Stimulated activated CD8-positive, alpha-beta memory T cell treated with anti-CD3 and anti-CD28 coated beads, Interleukin-4, amount 100 ng/mL, for 4 hours (primary cell): ENCODE measurements at places on chromosomes 7 and 10.

DNA sequence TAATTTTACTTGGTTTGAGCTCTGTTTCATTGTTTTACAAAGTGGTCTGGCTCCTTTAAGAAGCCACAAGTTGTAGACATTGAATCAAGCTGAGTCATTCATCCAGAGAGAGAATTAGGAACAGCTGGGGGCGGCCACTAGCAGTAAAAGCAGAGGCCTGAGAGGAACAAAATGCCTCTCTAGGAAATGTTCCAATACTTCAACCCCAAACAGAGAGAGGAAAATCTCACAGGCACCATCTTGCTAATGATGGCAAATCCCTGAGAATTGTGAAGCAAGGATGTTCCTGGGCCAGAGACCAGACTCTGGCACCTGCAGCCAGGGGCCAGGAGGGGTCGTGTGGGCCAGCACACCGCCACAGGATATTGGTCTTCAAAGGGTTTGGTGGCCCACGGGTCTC is 26.5 kb upstream of the TRIL start:
- DNase-seq = no peak

DNA sequence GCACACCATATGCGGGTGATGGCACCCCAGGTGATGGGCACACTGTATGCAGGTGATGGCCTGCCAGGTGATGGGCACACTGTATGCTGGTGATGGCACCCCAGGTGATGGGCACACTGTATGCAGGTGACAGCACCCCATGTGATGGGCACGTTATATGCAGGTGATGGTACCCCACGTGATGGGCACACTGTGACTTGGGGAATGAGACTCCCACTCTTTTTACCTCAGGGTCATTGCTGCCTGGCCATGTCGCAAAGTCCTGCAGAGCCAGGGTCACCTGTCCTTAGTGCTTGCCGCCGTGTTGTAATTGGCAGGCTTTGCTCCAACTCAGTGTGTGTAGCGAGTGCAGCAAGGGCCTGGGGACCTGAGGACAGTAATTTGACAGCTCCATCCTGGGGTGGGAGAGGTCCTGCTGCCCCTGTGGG is 7.6 kb upstream of the CCDC201 start:
- DNase-seq = no peak

DNA sequence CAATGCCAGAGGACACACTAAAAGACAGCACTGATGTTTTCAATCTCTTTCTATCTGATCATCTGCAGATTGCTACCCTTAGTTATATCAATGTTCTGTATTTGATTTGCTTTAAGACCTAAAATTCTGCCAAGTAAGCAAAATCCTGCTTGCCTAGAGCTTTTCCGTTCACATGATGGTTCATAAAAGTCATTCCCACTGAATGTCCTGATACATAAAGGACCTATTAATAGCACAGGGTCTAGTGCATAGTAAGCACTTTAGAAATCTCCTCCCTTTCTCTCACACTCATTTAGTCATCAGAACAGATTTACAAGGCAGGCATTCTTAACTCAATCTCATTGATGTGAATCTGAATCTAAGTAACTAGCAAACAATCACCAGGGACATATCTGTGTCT is 68.8 kb downstream of the PCGF5 start:
- no peak for DNase-seq

- DNase-seq = no peak
These were observed 16.6 kb downstream of the IDI2 start for GRCh38 chr10:1009071-1009494.

- DNase-seq = no peak
These were observed 7.4 kb upstream of the TSPAN12 start for GRCh38 chr7:120865191-120865981.

GRCh38 chr7:127857464-127857841 is 173.8 kb downstream of the LRRC4 start:
- DNase-seq = no peak

DNA sequence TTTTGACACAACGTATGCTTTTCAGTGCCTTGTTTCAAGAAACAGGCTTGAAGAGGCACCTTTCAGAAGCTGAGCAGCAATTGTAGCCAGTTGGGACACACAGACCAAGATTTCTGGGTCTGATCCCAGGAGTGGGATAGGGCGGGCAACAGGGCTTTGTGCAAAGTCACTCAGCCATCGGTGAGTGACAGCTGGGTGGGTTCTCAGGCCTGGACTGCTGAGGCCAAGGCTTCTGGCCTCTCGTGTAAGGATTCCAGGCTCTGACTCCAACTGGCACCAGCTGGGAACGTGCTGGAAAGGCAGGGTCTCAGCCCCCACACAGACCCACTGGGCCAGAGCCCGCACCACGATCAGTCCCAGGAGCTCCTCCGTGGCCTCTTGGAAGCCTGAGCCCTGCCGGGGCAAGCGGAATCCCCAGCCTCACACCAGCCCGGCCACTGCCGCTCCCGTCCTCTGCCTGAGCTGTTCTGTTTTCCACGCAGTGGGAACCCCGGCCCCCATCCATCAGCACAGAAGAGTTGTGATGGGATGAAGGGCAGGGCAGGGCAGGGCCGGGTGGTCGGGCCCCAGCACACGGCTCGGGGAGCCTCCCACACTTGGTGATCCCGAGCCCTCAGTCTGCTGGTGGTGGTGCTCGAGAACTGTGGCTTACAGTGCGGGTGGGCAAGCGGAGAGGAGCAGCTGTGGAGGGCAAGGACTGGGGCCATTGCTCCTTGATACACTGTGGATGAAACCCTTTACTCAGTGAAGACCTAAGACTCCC is 46.8 kb downstream of the VIPR2 start:
- no peak for DNase-seq

GRCh38 chr7:20906801-20907453 is 120.2 kb upstream of the SP8 start:
- DNase-seq = no peak

- peak; percentile 58 for DNase-seq
These were observed 561 bp upstream of the HNRNPF start for GRCh38 chr10:43409385-43410109.

DNA sequence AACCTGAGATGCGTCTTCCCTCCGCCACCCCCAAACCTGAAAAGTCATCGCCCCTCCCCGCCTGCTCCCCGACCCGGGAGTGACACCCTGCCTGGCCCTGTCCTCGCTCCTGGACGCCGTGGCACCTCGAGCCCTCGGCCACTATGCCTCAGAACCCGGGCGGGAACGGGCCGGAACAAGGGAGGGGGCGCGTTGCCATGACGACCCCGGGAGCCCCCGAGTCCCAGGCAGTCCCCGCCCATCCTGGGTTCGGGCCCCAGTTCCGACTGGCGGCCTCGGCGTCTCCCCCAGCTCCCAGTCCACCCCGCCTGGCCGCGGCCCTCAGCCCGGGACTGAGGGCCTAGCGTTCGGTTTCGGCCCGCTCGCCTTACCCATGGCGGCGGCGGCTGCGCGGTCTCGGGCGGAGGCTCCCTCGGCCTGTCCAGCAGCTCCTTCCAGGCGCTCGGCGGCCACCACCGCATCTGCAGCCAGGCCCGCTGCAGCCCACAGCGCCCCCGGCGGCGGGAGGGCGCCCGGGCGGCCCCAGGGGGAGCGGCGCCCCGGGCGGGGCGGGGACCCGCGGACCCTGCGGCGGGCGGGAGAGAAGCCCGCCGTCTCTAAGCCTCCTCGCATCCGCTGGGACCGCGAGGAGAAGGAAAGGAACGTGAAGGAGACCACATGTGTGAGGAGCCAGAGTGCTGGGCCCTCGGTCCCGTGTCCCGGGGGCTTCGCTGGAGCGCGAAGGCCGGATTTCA is at the start of gene RUFY2:
Gene RUFY2, minus strand, starts transcription at position 463 of the 734 bp plus-strand sequence. Its CDS starts 88 bp downstream, at position 375.
- DNase-seq = peak; percentile 50

DNA sequence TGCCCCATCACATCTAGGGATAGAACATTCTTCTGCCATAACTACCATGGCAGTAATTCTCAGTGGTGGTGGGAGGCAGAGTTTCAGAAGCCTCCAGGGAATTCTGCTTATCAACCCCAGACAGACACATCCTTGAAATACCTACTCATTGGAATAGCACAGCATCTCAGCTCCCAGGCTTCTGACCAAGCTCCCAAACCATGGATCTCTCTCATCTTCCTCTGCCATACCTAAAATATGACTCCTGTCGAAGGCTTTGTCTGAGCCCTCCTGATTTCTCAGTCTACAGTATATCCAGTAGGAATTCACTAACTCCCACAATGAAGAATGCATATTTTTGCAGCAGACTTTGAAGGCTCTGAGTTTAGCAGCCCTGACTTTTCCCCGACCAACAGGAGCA is 687.5 kb downstream of the GRID1 start:
- DNase-seq = no peak

- no peak for DNase-seq
These were observed 94.5 kb downstream of the HIPK2 start for GRCh38 chr7:139683137-139683921.

DNA sequence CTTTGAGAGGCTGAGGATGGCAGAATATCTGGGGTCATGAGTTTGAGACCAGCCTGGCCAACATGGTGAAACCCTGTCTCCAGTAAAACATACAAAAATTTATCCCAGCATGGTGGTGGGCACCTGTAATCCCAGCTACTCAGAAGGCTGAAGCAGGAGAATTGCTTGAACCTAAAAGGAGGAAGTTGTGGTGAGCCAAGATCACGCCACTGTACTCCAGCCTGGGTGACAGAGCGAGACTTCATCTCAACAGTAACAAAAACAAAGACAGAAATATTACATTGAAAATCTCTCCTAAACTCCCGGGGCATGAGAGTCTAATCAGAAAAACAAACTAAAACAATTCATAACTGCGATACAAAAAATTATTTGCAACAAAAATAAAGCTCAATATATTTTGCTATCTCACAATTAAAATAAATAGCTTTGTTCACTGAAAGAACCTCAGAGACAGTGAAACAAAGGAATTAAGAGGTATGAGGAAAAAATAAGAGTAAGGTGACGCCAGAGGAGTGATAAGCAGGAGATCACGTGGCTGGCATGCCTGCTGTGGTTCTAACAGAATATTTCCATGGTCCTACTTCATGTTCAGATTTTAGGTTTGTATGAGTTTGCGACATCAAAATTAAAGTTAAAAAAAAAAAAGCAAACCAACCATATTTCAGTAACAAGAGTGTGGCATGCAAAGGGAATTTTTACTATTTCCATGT is 527.7 kb upstream of the POM121L12 start:
- no peak for DNase-seq

DNA sequence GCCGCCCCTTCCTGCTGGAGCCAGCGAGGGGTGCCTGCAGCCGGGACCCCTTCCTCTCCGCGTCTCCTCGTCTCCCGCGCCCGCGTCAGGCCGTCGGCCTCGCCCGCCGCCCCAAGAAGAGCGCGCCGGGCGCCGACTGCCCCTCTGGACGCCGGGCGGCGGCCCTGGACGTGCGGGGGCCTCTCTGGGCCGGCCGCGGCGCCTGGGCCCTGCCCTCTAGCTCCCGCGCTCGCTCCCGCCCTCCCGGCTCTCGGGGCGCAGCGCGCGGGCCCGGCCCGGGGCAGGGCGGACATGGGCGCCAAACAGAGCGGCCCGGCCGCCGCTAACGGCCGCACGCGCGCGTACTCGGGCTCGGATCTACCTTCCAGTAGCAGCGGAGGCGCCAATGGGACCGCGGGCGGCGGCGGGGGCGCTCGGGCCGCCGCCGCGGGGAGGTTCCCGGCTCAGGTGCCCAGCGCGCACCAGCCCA is 704 bp downstream of the ZNRF2 start:
- DNase-seq = no peak

DNA sequence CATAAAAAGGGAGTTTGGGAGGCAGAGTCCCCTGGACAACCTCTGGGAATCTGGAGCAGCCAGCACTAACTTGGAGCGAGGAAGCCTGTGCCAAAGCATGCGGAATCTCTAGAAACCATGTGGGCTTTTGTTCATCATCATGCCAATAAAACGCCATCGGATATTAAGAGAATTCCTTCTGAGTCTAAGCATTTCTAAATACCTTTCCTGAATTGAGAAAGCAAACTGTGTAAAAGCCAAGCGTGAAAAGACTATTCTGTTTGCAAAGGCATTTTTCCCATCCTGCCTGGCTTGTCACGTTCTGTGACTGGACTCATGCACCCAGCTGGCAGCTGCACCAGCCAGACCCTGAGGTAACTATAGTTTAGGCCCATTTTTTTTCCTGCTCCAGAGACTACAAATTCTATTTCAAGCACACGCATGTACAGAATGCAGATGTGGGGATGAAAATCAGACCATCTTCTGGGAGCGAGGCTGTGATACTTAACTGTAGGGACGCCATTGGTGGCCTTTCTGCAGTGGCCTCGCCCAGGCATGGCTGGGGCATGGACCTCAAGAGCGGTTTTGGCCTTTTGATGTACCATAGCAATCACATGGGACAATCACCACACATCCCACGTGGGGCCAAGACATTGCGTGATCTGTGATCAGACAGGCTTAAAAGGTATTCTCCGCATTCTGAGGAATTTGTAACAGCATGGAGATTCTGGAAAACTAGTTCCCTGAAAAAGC is 218.9 kb downstream of the KIAA1217 start:
- no peak for DNase-seq

- DNase-seq = no peak
These were observed 85.2 kb downstream of the ADAM12 start for GRCh38 chr10:126302826-126303665.

GRCh38 chr7:7628476-7628875 is 12.1 kb upstream of the UMAD1 start:
- no peak for DNase-seq

DNA sequence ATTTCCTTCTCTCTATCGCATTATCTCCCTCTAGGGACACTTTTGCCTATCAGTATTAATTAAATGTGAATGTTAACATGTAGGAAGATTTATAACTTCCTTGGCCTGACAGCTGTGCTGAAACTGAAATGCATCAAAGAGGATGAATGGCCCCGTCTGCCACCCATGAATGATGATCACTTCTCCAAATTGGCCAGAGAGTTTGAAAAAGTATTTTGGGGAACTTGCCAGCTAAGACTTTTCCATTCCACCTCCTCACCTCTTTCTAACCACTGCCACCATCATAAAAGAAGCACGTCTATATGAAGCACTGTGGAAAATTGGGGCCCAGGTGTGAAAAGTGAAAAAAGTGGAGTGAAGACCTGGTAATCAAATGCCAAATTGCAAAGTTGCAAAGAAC is 25.4 kb upstream of the ST8SIA6 start:
- no peak for DNase-seq

GRCh38 chr7:2307690-2308107 is 6.5 kb downstream of the SNX8 start:
- no peak for DNase-seq

DNA sequence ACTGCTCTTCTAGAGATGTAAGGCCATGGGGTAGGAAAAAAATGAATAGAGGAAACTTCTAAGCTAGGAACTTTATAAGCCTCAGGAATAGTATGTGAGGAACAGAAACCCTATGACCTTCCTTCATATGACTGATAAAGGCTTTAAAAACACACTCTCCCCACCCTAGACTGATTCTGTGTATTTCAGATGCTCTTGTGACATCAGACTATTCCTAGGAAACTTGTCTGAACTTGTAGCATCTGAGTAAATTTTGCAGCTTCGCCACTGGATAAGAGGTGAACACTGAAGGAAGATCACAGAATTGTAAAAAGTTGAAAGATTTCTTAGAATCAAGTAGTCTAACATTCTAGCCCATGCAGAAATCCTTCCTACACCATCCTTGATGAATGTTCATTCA is 31.0 kb upstream of the CBLL1 start:
- DNase-seq = no peak

DNA sequence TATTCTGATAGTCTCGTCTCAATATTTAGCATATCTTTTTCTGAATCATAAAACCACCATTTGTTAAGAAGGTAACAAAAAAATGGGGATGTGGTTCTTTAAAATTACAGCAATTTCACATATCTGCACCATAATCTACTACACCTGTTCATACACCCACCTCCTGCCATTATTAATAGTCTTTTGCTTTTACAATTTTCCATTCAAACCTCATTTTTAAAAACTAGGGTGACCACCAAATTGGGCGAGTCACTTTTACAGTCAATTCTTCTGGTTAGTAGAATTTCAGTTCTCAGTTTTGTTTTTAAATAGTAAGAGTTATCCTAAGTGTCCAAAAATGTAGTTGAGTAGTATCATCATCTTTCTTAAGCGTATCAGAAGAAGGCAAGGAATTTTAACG is 48.4 kb upstream of the GSAP start:
- no peak for DNase-seq
